ENCODE measurements at places on chromosomes 16 and 17. TPM values are rescaled to one million over a fixed set of nuclear protein-coding genes. Genes with fewer than 3 reads are reported as not detected.
A peak's percentile ranks its signal among the peaks of the same experiment; 100 is the strongest.

The CSH1 gene
- total RNA-seq, result not detected

DNA sequence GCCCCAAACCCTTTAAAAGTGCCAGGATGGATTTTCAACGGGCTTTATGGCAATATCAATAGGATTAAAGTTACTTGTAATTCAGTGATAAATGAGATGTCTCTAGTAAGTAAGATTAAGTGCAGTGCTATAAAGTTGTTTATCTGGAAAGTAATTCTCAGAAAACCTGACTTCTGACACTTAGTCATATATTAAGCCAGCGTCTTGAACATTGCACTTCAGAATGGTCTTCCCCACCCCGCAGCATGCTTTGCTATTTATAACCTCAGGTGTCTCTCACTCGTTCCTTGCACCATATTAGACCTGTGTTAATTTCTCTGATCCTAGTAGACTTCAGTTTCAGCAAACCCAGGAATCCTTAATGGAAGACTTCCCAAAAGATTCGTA lies 2.1 kb upstream of the MAF start:
- H3K36me3 ChIP-seq, result no peaks in the 10 kb centered on the region
- H3K4me1 ChIP-seq, result no peaks in the 10 kb centered on the region
- no peaks in the 10 kb centered on the region for H3K27me3 ChIP-seq
- peak overlapping the region; percentile 2 for H3K4me3 ChIP-seq

DNA sequence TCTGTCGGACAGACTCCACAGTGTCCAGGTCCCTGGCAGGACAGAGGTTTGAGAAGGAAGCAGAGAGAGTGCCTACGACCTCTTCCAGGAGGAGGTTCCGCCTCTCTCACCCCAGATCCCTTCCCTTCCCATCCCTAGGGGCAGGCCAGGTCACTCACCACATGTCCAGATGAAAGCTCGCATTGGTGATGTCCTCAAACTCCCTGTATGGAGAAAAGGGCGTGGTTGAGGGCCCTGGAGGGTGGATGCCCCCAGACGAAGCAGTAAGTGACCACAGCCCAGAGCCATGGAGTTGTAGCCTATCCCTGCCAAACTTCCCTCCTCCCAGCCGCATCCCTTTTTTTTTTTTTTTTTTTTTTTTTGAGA lies 3.4 kb downstream of the UNC13D start:
- H3K27ac ChIP-seq, result no peak overlapping the region
- peaks cover 5% of the 10 kb centered on the region for H3K4me1 ChIP-seq

GRCh38 chr16:81454044-81454443 lies 9.4 kb downstream of the CMIP start:
- no peak overlapping the region for H3K4me3 ChIP-seq
- H3K27me3 ChIP-seq, result no peaks in the 10 kb centered on the region
- H3K36me3 ChIP-seq, result no peaks in the 10 kb centered on the region
- peaks cover 87% of the 10 kb centered on the region for H3K4me1 ChIP-seq
- DNase-seq, result no peak
- peak overlapping the region; percentile 59 for H3K27ac ChIP-seq

DNA sequence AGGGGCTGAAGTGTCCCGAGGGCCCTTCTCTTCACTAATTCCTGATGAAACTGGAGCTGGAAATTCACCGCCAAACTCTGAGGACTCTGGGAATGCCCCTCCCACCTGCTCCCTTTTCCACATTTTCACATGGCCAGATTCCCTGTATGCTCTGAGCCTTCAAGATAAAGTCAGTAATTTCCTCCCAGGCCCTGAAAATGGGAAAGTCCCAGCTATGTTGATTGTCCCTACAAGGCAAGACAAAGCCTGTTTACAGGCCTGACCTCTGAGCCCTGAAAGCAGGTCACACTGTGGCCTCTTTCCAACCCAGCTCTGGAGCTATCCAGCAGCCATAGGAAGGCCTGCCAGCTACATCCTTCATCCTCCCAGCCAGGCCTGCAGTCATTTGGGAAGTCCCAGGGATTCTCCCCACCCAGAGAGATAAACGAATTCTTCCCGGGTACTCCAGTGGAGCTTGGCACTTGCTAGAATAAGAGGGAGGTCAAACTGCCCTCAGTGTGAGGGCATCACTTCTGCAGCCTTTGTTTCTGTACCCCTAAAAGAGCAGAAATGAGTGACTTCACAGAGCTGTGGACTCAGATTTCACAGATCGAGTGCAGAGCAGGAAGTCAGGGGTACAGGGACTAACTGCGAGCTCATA lies 19.6 kb upstream of the CCL2 start:
- peaks cover 7% of the 10 kb centered on the region for H3K4me1 ChIP-seq
- no peaks in the 10 kb centered on the region for H3K27me3 ChIP-seq
- H3K4me3 ChIP-seq, result no peak overlapping the region
- peak; percentile 80 for DNase-seq
- H3K27ac ChIP-seq, result peak overlapping the region; percentile 58

The CD300LB gene
- total RNA-seq, result 0.07 TPM

The CYLD gene
- total RNA-seq, result 21.0 TPM

- no peaks in the 10 kb centered on the region for H3K4me1 ChIP-seq
- no peak overlapping the region for H3K4me3 ChIP-seq
- DNase-seq, result no peak
- no peaks in the 10 kb centered on the region for H3K27me3 ChIP-seq
- H3K36me3 ChIP-seq, result no peaks in the 10 kb centered on the region
- no peak overlapping the region for H3K27ac ChIP-seq
Measured at GRCh38 chr17:20172376-20172775, 163.2 kb downstream of the SPECC1 start.

The DOC2A gene
- not detected for total RNA-seq

- peaks cover 4% of the 10 kb centered on the region for H3K36me3 ChIP-seq
- no peaks in the 10 kb centered on the region for H3K27me3 ChIP-seq
- H3K27ac ChIP-seq, result no peak overlapping the region
- no peaks in the 10 kb centered on the region for H3K4me1 ChIP-seq
- no peak overlapping the region for H3K4me3 ChIP-seq
Measured at GRCh38 chr16:24967074-24967473, 48.1 kb downstream of the ARHGAP17 start.

DNA sequence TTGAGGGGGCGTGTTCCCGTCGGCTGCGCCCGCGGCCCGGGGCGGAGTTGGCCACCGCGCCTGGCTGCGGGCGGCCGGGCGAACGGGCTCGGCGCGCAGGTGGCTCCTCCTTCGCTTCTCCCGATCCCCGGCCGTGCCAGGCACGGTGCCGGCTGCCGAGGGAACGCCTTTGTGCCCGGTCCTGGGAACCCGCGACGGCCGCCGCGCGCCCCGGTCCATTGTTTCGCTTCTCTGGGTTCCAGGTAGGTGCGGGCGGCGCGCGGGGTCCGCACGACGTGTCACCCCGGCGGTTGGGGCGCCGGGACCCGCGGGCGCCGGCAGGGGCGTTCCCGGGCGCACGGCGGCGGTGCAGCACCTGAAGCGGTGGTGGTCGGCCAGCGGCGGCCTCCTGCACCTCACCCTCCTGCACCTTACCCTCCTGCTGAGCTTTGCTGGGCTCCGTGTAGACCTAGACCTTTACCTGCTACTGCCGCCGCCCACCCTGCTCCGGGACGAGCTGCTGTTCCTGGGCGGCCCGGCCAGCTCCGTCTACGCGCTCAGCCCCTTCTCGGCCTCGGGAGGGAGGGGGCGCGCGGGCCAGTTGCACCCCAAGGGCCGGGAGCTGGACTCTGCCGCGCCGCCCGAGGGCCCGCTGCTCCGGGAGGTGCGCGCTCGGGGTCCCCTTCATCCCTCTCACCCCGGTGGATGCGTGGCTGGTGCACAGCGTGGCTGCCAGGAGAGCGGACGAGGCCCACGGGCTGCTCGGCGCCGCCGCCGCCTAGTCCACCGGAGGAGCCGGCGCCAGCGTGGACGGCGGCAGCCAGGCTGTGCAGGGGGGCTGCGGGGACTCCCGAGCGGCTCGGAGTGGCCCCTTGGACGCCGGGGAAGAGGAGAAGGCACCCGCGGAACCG lies 99.9 kb downstream of the EFCAB13 start:
- H3K27ac ChIP-seq, result no peak overlapping the region
- H3K36me3 ChIP-seq, result no peaks in the 10 kb centered on the region
- DNase-seq, result peak; percentile 67
- peak overlapping the region; percentile 44 for H3K4me3 ChIP-seq
- H3K4me1 ChIP-seq, result no peaks in the 10 kb centered on the region

The UTS2R gene
- total RNA-seq, result not detected

The GPR142 gene
- not detected for total RNA-seq

The ADAP2 gene
- 9.1 TPM for total RNA-seq

DNA sequence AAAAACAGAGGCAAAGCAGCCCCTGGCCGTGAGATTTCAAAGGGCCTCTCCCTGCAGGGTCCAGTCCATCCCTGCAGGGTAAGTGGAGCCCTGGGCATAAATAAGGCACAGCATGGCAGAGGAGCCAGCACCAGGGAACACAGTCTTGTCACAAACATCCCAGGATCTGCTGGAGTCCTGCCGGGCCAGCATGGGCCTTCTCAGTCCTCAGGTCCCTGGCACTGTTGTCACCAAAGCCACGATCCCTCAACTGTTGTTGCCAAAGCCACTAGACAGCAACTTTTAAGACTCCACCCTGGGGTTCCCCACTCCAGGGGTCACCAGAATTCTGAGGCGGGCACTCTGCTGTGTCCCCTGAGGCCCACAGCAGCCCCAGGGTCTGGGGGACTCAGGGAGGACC lies 47.8 kb upstream of the BAHCC1 start:
- no peaks in the 10 kb centered on the region for H3K36me3 ChIP-seq
- DNase-seq, result no peak
- H3K27ac ChIP-seq, result no peak overlapping the region
- H3K4me3 ChIP-seq, result no peak overlapping the region
- no peaks in the 10 kb centered on the region for H3K27me3 ChIP-seq
- H3K4me1 ChIP-seq, result no peaks in the 10 kb centered on the region

- no peaks in the 10 kb centered on the region for H3K4me1 ChIP-seq
- no peak overlapping the region for H3K4me3 ChIP-seq
- no peaks in the 10 kb centered on the region for H3K27me3 ChIP-seq
- DNase-seq, result no peak
- H3K36me3 ChIP-seq, result no peaks in the 10 kb centered on the region
Measured at GRCh38 chr17:72778169-72779151, 314.0 kb downstream of the SLC39A11 start.

The TSR1 gene
- 14.2 TPM for total RNA-seq

DNA sequence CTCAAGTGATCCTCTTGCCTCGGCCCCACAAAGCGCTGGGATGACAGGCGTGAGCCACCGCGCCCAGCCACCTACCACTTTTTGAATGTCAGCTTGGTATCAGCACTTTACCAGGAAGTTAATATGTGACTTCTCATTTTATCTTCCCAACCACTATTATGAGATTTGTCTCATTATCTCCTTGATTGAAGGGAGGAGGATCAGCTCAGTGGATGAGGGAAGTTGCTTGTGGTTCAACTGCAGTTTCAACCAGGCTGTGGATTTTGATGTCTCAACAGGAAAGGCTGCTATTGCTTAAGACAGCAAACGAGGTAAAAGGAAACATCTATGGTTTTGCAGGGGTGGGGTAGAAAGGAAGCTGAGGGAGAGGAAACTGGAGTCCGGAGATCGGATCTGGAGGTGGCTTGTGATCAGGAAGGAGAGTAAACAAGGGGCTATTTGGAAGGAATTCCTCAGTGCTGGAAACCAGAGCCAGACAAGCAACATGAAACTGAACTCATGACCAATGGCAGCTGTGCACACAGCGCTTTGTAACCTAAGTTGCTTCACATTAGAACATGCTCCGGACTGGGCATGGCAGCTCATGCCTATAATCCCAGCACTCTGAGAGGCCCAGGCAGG lies 180.5 kb downstream of the VPS53 start:
- H3K27me3 ChIP-seq, result no peaks in the 10 kb centered on the region
- peaks cover 11% of the 10 kb centered on the region for H3K36me3 ChIP-seq
- no peaks in the 10 kb centered on the region for H3K4me1 ChIP-seq
- DNase-seq, result no peak
- peak overlapping the region; percentile 45 for H3K27ac ChIP-seq

The CA10 gene
- not detected for total RNA-seq

DNA sequence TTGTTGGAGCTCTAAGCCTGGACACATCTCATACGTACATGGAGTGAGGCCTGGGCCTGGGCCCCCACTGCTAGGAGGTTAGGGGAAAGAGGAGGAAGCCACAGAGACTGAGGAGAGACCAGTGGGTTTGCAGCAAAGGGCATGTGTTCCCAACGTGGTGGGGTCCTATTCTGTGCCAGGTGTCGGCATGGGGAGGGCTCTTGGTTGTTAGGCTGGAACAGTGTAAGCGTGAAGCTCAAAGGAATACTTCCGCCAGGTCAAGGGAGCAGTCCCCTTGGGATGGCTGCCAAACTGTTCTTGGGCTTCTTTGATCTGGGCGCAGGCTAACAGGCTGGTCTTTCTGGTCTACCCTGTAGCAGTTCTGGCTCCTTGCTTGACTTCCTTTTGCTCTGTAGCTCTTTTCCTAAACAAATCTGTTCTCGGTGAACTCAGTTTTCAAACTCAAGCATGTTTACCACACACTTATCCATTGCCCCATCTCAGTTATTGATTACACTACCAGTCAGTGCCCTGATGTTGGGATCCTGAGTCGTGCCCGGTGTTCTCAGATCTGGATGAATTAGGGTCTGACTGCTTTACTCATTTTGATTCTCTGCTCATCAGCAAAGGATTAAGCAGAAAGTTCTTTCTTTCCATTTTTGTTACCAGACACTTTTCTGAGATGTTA lies 36.4 kb downstream of the GPT2 start:
- H3K27me3 ChIP-seq, result no peaks in the 10 kb centered on the region
- peak overlapping the region; percentile 68 for H3K27ac ChIP-seq
- no peak for DNase-seq
- H3K4me3 ChIP-seq, result no peak overlapping the region

- H3K36me3 ChIP-seq, result no peaks in the 10 kb centered on the region
- DNase-seq, result no peak
- H3K27ac ChIP-seq, result peak overlapping the region; percentile 12
- no peaks in the 10 kb centered on the region for H3K4me1 ChIP-seq
- H3K4me3 ChIP-seq, result no peak overlapping the region
Measured at GRCh38 chr16:68752602-68753001, 15.5 kb downstream of the CDH1 start.

- peak; percentile 24 for DNase-seq
- no peaks in the 10 kb centered on the region for H3K4me1 ChIP-seq
- H3K27me3 ChIP-seq, result no peaks in the 10 kb centered on the region
- H3K27ac ChIP-seq, result no peak overlapping the region
Measured at GRCh38 chr16:10668322-10669045, 26.2 kb downstream of the TEKT5 start.

The CCDC92B gene
- not detected for total RNA-seq

- H3K36me3 ChIP-seq, result no peaks in the 10 kb centered on the region
- no peaks in the 10 kb centered on the region for H3K4me1 ChIP-seq
- H3K27ac ChIP-seq, result no peak overlapping the region
- H3K27me3 ChIP-seq, result no peaks in the 10 kb centered on the region
Measured at GRCh38 chr17:47300718-47301117, 23.0 kb upstream of the EFCAB13 start.

- no peak overlapping the region for H3K27ac ChIP-seq
- no peaks in the 10 kb centered on the region for H3K27me3 ChIP-seq
- H3K36me3 ChIP-seq, result no peaks in the 10 kb centered on the region
Measured at GRCh38 chr16:27410761-27411160, 8.8 kb downstream of the IL21R start.

The SUMO2 gene
- total RNA-seq, result 97.6 TPM
